ENCODE measurements at places on chromosomes 13 and 19.

GRCh38 chr19:11693505-11694499, 44.9 kb downstream of the ZNF823 start:
- DNase-seq = no peak

- DNase-seq = peak; percentile 64
These were observed 4.0 kb downstream of the EBI3 start for GRCh38 chr19:4233282-4233853.

- DNase-seq = no peak
These were observed 477 bp upstream of the PLEKHF1 start for GRCh38 chr19:29664753-29665214.

DNA sequence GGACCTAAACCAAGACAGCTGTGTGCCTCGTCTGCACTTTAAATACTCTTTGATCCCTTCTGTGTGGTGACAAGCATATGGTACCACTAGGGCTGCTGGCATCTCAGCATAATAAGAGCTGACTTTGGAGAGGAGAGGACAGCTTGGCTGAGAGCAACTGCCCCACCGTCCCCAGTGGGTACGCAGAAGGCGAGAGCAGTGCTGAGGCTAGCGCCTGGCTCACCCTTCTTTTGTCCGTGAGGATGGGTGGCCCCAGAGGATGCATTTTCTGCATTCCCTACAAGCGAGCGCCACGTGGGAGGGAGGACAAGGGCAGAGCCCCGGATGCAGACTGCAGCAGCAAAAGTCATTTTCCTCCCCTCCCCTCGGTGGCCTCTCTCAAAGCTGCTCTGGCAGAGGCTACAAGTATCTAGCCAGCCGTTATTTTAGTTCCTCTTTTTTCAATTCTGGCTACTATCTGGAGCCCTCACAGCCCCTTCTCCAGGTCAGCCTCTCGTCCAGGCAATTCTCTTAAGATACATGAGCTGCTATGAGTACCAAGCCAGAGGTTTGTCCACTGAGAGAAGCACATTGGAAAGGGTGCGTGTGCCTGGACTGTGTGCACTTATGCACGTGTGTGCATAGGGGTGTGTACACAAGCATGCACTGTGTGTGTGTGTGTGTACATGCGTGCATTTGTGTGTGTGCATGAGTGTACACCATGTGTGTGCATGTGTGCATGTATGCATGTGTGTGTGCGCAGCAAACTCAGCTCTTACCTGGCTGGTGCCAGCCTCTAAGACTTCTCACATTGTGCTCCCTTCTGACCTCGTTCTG, 51.3 kb downstream of the RAB20 start:
- no peak for DNase-seq

DNA sequence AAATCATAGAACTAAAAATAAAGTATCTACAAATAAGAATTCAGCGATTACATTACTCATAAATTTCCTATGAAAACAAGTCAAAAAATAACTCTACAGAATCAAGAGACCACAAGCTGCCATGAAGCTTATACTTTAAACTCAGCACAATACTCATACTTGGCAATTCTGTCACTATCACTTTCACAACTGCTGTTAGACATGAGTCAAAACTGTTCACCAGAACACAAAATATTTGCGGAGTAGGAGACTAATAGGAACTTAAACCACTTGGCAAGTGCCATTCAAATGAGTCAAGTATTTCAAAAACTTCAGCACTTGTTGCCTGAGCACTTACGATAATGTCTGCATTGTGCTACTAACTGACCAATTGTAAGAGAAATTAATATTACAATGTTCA, 387.8 kb upstream of the GPC6 start:
- DNase-seq = no peak

DNA sequence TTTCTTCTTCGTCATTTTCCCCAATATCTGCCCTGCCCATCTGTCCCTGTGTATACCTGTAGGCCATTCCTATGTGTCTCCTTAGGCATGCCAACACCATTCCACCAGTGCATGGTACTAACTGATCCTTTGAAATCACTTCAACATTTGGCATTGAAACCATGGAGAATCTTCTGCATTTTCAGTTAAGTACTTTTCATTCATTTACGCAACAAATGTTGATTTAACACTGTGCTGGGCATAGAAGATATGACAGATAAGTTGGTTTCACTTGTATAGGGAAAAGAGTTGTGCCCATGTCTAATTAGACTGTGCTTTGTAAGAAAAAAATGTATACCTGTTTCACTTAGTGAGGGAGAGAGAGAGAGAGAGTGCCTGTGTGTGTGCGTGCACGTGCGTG, 77.9 kb upstream of the FLT1 start:
- no peak for DNase-seq

- DNase-seq = no peak
These were observed 4.3 kb upstream of the LRRC8E start for GRCh38 chr19:7883796-7884570.

GRCh38 chr19:49862391-49863253, 4.8 kb downstream of the PNKP start:
- no peak for DNase-seq

GRCh38 chr13:34577051-34577450, 365.0 kb upstream of the NBEA start:
- DNase-seq = no peak

DNA sequence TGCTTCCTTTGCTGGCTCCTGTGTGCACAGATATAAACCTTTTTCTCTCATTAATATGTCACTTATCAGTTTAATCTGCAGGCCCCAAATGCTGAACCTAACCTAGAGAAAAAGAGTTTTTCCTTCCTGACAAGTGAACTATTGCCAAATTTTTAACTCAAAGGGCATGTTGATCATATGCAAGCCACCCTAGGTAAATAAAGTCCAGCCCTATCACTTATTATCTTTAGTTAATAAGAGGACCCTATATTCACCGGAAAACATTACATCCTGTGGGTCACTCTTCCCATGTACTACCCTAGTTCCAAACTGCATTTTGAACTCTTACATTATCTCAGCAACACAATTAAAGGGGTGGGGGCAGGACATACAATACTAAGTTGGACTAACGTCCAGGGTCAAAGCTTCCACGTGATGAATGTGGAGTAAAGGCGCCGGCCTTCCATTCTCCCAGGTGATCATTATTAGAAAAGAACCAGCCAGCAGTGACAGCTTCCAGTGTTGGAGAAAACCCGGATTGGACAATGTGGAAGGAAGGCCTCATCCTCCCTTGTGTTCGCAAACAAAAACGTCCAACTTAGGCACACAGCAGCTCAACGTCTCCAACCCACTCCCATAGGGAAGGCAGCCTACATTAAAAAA, 86.6 kb downstream of the STK24 start:
- no peak for DNase-seq

DNA sequence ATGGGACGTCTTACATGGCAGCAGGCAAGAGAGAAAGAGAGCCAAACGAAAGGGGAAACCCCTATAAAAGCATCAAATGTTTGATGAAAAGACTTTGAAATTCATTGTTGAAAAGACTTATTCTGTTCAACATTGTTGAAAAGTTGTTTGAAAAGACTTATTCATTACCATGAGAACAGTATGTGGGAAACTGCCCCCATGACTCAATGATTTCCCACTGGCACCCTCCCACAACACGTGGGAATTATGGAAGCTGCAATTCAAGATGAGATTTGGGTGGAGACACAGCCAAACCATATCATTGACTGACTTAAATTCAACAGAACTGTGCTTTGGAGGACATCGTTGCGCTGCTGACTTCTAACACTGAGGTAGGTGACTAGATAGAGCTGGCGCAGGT, 48.0 kb upstream of the RCBTB2 start:
- no peak for DNase-seq

DNA sequence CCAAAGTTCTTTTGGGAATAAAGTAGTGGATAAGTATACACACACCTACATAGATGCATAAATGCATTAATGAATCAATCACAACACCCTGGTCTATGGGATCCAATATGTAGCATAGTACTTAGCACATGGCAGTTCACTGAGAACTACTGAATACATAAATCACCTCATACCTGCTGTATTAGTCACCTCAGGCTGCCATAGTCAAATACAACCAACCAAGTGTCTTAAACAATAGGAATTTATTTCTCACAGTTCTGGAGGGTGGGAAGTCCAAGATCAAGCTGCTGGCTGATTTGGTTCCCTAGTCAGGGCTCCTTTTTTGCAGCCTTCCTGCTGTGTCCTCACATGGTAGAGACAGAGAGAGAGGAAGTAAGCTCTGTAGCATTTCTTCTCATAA, 228.2 kb downstream of the NHLRC3 start:
- DNase-seq = no peak

DNA sequence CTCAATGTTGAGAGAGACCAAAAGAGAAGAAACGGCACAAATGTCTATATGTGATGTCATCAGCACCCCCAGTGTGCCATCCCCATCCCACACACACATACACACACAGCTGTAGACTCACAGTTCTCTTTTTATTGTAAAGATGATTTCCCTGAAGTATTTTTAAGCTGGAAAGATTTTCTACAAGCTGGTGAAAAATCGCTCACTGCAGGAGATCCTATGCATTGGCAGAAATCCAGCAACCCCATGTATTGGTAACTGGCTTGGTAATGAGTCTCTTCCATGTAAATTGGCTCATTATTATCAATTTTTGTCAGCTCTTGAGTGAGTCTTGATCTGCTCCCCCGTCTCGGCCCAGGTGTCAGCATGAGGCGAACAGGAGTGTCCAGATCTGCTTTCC, 107.1 kb upstream of the UQCRFS1 start:
- no peak for DNase-seq

DNA sequence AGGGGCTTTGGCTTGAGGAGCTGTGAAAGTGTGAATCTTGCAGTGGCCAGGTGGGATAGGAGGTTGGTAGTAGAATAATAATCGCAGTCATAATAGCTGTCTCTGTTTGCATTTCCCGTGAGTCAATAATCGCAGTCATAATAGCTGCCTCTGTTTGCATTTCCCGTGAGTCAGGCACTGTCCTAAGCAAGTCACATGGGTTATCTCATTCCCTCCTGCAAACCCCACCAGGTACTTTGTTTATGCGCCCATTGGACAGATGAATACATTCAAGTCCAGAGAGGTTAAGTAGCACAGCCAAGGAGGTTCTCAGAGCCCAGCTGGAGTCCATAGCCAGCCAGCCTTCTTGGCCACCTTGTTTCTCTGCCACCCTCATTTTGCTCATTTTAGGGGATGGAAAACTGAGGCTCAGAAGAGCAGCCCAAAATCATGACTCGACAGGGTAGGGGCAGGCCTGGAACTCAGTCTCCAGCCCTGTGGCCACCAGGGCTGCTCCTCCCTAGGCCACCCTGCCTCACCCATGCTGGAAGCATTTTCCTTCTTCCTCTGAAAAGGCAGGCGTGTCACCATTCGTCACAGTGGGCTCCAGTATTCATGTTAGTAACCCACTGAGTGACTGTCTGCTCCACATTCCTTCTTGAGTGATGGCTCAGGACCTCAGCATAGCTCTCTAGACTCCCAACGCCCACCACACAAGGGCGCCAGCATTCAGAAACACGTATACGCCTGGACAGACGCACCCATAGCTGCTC, 206.2 kb downstream of the URI1 start:
- DNase-seq = no peak

GRCh38 chr19:16561382-16561781, 10.8 kb downstream of the SLC35E1 start:
- no peak for DNase-seq

- DNase-seq = no peak
These were observed 8.0 kb upstream of the MYO1F start for GRCh38 chr19:8584965-8585893.

- no peak for DNase-seq
These were observed 100.7 kb upstream of the RXFP2 start for GRCh38 chr13:31638577-31638976.

- no peak for DNase-seq
These were observed 7.2 kb downstream of the WDR18 start for GRCh38 chr19:991174-991931.

GRCh38 chr13:48165727-48166126, 67.3 kb upstream of the ITM2B start:
- no peak for DNase-seq

DNA sequence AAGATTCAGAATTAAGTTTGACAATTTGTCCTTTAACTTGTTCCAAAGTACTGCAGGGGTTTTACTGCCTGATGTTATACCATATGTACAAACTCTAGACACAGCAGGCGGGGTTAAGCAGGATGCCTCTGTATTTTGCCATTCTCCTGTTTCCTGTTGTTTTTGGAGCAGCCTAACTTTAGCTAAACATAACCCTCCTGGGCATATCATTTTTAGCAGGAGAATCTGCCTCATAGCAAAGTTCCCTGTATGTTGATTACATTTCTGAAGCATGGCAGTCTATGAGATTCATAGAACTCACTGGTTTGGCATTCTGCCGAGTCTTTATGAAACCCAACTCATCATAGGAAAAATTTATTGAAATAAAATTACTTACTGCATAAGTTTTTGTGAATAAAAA, 5.2 kb downstream of the LHFPL6 start:
- DNase-seq = no peak

DNA sequence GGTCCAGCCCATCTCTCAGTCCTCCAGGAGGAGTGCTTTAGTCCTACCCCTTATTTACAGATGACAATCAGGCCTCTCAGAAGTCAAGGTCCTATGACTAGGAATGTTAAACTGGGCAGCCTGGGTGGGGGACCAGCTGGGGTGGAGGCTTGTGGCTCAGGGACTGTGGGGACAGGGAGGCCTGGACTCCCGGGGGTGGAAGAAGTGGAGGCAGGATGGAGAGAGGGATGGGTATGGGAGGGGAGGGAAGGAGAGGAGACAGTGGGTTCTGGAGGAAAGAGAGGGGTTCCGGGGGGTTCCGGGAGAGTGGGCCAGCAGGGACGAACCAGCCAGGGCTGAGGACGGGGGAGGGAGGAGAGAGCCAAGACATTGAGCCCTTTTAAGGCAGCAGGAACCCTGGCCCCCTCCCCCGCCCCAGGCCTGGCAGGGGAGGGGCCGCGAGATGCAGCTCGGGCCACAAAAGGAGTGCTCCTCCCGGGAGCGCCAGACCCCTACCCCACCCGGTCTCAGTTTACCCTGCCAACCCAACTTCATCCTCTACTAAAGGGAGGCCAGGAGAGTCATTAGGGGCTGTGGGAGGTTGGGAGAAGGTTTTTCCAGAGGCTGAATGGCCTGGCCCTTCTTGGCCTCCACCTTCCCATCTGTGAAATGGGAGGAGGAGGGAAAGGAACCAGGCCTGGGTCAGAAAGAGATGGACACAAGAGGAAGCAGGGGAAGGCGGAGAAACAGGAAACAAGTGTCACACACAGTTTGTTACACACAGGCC, 1.7 kb downstream of the DMPK start:
- no peak for DNase-seq

DNA sequence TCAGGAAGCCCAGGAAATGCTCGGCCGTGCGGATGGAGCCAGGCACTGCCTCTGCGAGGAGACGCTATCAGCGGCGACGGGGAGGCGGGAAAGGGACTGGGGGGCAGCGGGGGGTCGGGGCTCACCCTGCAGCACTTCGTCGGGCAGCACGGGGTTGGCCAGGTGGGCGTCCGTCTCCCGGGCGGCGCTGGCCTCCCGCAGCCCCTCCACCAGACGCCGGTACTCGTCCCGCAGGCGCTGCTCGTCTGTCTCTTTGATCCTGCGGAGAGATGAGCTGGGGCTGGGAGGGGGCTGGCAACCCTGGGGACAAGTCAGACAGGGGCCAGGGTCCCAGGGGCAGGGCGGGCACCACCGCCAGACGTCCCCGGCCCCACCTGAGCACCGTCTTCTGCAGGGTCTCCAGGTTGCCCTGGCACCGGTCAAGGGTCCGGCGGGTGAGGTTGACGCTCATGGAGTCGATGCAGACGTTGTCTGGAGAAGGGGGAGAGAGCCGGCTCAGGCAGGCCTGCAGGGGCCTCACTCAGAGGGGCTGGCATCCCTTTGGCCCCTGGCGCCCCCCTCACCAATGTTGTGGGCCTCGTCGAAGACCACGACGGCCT, 6.4 kb downstream of the ERCC2 start:
- DNase-seq = no peak
